SIG-M5 (cell line): ENCODE measurements at places on chromosomes 3 and 15.

- no peak for DNase-seq
Observed at GRCh38 chr3:126907557-126907956, 75.4 kb upstream of the PLXNA1 start.

GRCh38 chr3:193775421-193776077 lies 182.5 kb downstream of the OPA1 start:
- DNase-seq, result no peak

- DNase-seq, result no peak
Observed at GRCh38 chr3:125186800-125187598, 25.5 kb downstream of the SLC12A8 start.

DNA sequence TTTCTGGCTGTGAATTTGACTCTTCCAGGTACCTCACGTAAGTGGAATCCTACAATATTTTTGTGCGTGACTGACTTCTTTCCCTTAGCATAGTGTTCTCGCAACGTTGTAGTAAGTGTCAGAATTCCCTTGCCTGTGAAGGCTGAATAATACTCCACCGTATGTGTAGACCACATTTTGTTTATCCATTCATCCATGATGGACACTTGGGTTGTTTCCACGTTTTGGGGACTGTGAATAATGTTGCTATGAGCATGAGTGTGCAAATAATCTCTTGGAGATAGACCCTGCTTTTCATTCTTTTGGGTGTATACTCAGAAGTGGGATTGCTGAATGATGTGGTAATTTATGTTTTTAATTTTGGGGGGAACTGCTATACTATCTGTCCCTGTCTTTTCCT lies 82.2 kb downstream of the APBA2 start:
- no peak for DNase-seq

DNA sequence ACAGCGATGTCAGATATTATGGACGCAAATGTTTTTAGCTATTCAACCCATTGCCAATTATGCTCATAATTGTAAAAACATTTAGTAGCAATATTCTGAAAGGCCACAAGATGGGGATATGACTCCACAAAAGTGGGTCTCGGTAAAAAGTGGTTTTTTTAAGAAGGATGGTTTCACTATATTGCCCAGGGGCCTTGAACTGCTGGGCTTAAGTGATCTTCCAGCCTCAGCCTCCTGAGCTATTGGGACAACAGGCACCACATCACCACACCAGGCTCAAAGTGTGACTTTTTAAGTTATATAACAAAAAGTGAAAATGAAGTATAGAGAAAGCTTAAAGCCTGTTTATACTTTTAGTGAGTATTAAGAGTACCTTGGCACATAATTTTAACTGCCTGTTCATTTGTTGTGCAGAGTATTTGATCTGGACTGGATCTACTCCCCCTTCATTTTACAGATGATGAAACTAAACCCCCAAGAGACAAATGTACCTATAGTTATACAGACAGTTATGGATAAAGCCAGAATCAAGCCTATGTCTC lies 9.4 kb downstream of the NAA50 start:
- DNase-seq, result no peak

GRCh38 chr3:123723522-123724168 lies 138.8 kb upstream of the HACD2 start:
- DNase-seq, result peak; percentile 9

DNA sequence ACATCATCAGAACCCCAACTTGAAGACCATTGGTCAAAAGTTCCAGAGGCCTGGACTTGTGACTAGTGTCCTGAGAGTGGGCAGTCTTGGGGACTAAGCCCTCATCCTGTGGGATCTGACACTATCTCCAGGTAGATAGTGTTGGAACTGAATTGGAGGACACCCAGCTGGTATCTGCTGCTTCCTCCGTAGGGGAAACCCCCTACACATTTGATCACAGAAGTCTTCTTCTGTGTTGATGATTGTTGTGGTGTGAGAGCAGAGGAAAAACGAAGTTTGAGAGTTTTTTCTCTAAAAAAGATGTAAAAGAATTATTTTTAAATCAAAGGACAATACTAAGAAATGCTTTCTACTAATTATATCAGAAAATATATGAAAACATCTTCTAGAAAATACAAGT lies 6.9 kb downstream of the NSMCE3 start:
- no peak for DNase-seq

DNA sequence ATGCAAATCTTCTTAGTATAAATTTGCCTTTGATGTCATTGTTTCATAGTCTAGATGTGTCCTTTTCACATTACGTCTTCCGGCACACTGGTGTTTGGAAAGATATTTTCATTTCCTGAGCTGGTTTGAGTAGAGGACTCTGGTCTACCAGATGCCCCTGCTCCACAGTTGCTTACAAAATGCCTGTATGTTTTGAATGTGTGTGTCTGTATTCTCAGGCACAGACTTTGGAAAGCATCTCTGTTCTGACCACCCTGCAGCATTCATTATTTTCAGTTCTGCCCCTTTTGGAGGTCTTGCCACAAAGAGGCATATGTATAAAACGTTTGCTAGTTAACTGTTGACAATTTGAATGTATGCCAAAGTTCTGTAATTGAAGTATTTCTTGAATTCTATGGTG lies 236.0 kb upstream of the GOLIM4 start:
- no peak for DNase-seq

DNA sequence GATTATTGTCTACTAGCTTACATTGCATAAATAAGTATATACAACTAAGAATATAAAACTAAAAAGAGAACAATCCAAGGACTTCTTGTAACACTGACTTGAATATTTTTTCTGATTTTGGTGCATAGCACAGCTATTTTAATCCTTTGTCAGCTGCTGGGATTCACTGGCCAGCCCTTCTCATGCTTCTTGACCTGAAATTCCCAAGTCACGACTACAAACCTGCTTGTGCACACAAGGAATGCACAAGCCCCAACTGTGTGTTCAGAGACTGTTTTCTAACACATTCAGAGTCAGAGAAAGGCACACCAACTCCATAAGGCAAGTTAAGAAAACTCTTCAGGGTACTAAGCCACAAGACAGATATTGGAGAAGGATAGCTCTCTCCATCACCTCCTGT lies 80.9 kb downstream of the TNIK start:
- no peak for DNase-seq

GRCh38 chr15:63079947-63080626 lies 37.5 kb downstream of the TPM1 start:
- no peak for DNase-seq

DNA sequence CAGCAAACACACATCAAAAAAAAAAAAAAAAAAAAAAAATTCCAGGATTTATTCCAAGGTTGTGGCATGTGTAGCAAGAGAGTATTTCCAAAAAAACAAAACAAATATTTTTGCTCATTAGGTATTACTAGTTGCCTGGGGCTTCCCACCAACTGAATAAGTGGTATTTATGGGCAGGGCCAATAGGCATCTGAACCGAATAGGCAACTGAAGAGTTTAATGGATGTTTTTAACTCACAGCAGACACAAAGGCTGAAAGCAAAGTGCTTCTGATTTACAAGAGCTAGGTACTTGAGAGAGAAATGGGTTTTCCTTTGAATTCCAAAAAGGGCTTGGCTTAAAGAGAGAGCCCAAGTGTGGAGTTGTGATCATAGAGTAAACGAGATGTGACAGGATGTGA lies 21.4 kb downstream of the EIF4E3 start:
- DNase-seq, result no peak

GRCh38 chr15:92693691-92694331 lies 38.2 kb upstream of the FAM174B start:
- no peak for DNase-seq

DNA sequence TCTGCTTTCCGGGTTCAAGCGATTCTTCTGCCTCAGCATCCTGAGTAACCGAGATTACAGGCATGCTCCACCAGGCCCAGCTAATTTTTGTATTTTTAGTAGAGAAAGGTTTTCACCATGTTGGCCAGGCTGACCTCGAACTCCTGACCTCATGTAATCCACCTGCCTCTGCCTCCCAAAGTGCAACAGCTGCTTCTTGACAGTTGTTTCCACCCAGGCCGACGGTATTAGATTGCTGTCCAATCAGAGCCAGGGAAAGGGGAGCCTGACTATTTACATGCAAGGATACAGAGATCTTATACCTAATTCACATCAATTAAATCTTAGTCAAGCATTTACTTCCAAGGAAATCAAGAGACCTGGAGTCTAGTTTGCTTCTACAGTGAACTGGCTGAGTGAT lies 4.0 kb upstream of the CAPN3 start:
- no peak for DNase-seq

DNA sequence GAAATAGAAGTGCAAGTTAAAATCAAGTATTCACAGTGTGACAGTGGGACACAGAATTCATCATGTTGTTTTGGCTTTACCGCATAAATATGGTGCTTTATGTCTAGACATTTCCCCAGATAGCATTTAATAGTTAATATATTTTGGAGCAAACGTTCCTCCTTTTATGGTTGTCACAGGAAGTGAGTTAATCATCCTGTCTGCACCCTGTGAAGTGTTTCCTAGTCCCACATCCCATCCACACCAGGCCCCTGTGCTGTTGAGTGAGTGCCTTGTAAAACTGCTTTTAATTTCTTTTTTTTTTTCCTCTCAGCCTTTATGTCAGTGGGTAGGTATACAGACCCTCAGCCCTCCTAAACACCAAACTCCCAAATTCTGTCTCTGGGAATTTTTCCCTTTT lies 393.7 kb downstream of the FEZF2 start:
- no peak for DNase-seq

DNA sequence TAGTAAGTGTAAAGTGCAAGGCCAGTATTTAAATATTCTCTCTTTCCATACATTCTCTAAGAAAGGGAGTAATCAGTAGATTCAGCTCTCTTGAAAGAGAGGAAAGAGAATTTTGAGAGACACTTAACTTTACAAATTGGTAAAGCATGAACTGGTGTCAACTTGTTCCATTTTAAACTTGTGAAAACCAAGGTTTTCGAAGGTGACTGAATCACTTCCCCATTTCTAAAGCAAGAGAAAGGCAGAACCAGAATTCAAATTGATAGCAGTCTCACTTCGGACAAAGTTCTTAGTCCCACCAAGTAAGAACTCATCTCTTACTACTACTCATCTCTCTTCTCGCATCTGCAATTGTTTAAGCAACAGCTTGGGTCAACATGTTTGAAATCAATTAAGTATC lies 22.4 kb downstream of the TJP1 start:
- no peak for DNase-seq
